ENCODE measurements at places on chromosomes 5 and 9.

- no peak for DNase-seq
Observed at GRCh38 chr9:23771746-23772384, 54.2 kb downstream of the ELAVL2 start.

DNA sequence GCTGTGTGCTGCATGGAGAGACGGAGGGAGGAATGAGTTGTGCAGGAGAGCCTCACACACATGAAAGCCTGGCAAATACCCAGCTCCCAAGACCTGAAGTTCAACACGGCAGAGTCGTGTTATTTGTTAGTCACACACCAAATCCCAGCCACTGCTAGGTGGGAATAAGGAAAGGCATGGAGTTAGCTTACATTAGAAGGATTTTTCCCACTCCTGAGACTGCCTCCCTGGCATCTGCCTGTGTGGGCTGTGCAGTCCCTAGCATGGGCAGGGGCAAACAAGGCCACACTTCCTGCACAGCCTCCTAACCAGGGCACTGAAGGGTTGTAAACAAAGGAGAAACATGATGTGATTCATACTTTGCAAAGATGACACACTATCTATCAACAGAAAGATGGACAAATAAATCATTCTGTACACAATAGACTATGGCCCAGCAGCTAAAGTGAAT, 306.8 kb downstream of the SPOCK1 start:
- no peak for DNase-seq

DNA sequence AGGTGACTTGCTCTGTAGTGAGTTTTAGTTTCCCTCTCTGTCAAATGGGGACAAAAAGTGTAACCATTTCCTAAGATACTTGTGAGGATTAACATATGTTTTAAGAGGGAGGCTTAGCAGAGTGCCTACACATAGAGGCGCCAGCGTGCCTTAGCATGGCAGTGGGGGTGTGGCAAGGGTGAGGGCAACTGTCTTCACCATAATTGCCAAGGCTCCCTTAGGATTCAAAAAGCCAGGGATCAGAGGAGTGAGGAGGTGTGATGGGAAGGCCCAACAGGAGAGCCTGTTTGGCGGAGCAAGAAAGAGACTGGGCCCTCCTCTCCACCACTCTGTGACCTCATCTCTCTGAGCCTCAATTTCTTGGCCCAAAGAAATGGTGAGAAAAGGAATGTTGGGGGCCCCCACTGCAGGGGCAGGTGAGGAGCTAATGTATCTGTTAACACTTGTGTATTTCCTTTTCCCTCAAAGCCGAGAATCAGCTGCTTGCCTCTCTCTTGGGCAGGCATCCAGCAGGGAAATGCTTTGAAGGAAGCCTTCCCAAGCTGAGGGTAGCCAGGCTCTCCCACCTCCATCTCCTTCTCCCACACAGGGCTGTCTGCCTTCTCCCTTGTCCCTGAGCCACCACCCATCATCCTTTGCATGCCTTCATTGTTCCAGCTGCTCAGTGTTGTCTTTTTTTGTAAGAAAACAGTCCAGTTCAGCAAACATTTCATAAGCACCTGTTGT, 76.0 kb downstream of the DAB2IP start:
- DNase-seq: no peak

DNA sequence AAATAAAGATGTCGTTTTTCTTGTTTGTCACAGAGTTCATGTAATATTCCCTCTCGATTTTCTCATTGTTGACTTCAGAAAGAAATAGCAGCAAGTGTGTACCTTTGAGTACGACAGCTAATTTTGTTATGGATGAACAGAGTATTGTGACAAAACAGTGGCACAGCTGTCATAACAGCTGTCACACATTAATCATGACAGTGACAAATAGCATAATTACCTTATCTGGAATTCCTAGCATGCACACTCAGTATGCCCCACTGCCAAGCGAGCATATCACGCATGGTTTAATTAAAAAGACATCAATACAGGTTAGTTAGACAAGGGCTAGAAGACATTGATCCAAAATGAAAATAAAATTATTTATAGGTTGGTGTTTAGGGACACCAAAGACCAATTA, 375.1 kb downstream of the SPATA31D1 start:
- no peak for DNase-seq

DNA sequence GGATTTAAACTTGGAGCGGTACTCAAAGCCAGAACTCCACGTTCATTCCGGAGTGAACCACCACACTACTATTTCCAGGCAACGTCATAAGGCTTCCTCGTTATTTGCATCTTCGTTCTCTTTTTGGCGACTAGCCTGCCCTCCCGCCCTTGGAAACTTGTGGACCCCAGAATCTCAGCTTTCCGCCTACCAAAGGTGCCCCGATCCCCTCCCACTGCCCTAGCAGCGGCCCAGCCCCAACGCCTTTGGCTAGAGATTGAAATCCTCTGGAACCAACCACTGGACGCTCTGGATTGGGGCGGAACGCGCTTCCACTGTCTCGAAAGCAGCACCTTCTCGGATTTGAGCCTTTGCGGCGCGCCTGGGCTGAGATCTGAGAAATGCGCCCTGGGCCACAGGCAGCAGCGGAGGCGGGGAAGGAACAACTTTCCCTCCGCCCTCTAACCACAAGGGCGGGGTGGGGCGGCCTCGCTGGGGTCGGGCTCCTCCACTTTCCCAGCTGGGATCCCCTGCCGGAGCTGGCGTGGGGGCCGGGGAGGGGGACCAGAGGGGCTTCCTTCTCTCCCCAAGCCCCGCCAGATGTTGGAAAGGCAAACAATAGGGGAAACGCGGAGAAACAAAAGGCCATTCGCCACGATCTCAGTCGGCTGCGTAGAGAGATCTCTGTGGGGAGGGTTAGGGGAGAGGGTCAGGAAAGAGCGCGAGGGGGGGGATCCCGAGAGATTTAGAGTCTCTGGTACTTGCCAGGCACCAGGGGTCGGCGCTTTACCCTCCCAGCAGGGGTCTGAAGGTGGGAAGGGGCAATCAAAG, 1.3 kb downstream of the MOB3B start:
- no peak for DNase-seq

GRCh38 chr9:89419978-89420394, 77.9 kb downstream of the SEMA4D start:
- DNase-seq: no peak

GRCh38 chr9:4936823-4937222, 48.2 kb upstream of the JAK2 start:
- DNase-seq: no peak

DNA sequence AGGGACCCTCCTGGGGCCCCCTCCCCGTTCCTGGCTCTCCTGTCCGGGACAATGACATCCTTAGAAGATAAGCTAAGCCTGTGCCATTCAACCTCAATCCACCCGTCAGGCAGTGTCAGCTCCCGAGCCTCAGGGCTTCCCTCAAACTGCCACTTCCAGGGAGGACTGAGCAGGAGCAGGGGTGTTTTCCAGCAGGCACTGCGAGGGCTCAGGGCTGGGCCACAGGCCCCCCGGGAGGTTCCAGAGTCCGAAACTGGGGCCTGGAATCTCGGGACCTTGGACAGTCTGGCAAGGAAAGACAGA, 26.2 kb downstream of the LHX3 start:
- DNase-seq: no peak

DNA sequence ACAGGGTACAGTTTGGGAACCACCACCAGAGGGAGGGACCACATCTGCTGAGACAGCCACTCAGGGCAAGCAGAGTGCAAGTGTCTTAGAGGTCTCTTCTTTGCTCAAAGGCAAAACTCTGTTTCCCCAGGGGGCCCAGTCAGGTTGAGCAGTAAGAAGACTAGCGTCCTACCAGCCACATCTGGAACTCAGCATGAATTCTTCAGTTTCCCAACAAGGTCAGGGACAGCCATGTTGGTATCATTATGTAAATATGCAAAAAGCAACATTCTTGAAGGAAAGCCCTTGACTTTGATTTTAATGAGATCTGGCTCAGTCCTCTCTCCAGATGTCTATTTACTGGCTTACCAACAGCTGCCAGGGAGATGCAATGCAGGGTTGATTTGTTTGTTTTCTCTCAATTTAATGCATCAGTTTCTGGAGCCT, 46.7 kb downstream of the TGFBI start:
- DNase-seq: no peak

- no peak for DNase-seq
Observed at GRCh38 chr5:39138892-39139291, 64.7 kb upstream of the RICTOR start.

- DNase-seq: no peak
Observed at GRCh38 chr5:121668635-121669034, 183.0 kb upstream of the FTMT start.

DNA sequence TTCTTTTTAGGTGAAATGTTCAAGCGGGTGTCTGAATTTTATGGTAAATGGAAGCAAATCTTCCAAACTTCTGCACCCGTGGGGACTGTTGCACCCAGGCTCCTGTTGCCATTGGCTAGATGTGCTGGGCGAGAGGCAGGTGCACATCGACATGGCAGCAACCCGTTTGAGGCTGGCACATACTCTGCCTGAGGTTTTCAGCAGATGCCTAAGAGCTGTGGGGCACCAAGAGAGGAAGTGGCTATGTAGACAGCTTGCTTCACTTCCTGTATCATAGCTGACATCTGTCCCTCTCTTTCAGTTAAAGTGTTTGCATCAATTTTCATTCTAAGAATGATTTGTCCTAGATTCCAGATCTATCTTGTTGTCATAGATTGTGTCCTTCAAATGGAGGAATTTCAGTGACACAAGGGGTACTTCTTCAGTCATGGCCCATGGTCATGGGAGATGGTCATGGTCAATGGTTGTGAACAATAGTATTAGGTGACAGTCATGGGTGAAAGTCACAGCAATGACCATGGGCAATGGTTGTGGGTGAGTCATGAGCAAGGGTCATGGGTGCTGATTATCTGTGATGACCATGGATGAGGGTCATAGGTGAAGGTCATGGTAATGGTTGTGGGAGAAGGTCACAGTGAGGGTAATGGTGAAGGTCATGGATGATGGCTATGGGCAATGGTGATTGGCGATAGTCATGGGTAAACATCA, 115.1 kb upstream of the IRX4 start:
- DNase-seq: no peak

GRCh38 chr9:71403106-71403505, 281.7 kb upstream of the TRPM3 start:
- DNase-seq: no peak

- DNase-seq: no peak
Observed at GRCh38 chr9:99024959-99025358, 80.0 kb upstream of the TGFBR1 start.

DNA sequence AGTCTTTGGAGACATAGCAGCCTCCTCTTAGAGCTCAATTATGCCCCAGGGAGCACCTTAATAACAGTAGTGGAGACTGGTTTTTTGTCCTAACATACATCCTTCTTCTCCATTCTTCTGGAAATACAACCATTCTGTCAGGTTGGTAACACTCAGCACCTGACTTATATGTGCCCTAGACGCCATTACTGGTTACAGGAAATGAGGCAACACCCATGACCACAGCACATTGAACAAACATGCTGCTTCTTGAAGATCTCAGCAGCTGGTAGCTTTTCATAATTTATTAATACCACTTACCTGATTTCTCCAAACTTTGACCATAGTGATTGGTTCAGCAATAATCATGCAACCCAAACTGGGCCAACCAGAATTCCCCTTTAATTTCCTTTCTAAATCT, 25.1 kb upstream of the TRPM3 start:
- DNase-seq: no peak

DNA sequence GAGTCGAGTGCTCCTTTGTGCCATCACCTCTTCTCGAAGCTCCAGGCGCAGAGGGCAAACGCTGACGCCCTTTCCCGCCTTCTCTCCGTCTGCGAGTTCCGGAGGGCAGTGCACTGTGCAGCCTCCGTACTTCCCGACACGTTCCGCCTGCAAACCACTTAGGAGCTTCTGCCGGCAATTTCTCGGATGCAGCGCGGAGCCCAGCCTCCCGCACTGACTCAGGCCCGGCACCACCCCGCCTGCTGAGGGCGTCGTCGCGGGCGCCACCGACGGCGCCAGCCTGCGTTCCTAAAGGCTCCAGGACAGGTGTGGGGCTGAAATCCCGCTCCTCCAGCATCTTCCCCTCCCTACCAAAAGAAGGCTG, 9.3 kb upstream of the TRIM36 start:
- no peak for DNase-seq

Measured in stimulated activated CD8-positive, alpha-beta memory T cell treated with anti-CD3 and anti-CD28 coated beads, Interleukin-2, amount 100 ng/mL, for 1 hour (primary cell).